ENCODE measurements at places on chromosomes 16 and 17.

DNA sequence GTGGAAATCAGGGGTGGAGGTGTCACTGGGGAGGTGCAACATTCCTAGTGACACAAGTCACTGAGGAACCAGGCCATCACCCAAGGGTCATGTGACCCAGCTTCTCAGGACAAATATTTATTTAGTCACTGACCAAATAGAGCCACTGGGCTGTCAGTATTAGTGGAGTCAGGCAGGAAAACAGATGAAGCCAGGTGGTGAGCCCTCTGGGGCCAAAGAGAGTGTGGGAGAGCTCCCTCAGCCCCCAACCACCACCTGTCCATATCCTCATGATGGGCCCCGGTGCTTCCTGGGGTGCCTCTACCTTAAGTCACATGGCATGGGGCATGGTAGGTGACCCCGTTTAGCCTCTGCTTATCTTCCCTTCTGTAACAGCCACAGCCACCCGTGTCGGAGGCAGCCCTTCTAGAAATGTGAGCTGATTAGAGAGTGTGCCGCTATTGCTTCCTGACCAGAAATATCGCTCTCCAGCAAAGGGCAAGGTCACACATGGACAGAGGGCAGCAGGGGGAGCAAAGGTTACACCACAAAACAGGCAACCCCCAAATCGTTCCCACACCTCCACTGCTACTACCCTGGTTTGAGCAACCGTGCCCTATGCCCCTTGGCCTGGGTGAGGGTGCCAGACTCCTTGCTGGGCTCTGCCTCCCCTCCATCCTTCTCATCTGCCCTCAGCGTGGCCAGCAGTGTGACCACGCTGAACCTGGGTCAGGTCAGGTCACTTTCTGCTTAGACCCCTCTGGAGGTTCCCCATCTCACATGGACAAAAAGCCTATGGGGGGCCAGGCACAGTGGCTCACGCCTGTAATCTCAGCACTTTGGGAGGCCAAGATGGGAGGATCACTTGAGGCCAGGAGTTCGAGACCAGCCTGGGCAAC, 8.6 kb upstream of the AKTIP start:
- DNase-seq, result no peak

- no peak for DNase-seq
Measured at GRCh38 chr17:76157759-76158158, 16.7 kb upstream of the FOXJ1 start.

DNA sequence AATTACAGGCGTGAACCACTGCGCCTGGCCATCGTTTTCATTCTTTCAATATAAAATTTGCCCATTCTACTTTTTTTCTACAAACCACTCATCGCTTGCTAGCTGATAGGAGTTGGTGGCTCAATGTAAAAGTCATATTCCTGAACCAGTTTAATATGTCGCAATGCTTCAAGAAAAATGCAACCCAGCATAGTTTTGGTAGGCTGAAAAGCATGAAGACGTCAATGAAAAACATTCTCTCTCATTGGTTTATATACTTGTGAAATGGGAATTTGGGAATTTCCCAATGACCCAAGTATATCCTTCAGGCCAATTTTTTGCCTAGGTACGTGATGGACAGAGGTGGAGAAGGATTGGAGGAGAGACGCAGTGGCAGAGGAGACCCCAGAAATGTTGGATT, 26.9 kb downstream of the USP43 start:
- DNase-seq, result peak; percentile 26

DNA sequence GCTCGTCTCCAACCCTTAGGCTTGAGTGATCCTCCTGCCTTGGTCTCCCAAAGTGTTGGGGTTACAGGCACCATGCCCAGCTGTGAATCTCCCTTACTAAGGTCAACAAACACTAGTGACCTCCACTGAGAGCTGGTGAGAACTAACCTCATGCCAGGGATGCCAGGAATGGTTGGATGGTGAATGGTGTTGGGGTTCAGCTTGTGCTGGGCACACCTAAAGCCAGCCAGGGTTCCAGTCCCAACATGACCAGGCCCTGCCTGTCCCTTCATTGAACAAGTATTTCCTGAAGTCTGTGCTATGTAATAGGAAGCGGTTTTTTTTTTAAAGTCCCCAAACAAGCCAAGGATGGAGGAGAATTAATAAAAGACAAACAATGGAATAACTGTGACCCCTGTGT, 56.0 kb upstream of the TOB1 start:
- DNase-seq, result peak; percentile 74

DNA sequence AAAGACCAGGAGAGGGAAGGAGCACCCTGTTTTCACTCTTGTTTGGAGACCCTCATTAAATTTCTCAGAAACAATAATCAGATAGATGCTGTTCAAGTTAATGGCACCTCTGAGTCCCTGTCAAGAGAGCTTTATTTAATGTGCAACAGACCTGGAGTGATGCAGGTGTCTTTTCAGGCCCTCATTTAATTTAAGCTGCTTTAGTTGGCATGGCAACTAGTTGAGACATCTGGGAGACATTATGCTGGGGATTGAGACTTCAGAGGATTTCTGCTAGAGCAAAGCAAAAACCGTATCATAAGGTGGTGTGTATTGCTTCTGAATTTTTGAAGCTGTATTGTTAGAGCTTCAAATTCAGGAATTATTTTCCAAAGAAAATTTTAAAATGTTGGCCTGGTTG, 108.5 kb downstream of the NLK start:
- DNase-seq, result no peak

GRCh38 chr17:74998783-74999182, 11.4 kb downstream of the CDR2L start:
- no peak for DNase-seq

GRCh38 chr17:57679356-57679755, 65.7 kb downstream of the CCDC182 start:
- no peak for DNase-seq

GRCh38 chr17:3256575-3256974, 41.6 kb downstream of the OR3A1 start:
- DNase-seq, result no peak

- no peak for DNase-seq
Measured at GRCh38 chr17:55806745-55807495, 56.1 kb downstream of the PCTP start.

GRCh38 chr17:13864521-13864920, 204.8 kb upstream of the COX10 start:
- DNase-seq, result peak; percentile 64

DNA sequence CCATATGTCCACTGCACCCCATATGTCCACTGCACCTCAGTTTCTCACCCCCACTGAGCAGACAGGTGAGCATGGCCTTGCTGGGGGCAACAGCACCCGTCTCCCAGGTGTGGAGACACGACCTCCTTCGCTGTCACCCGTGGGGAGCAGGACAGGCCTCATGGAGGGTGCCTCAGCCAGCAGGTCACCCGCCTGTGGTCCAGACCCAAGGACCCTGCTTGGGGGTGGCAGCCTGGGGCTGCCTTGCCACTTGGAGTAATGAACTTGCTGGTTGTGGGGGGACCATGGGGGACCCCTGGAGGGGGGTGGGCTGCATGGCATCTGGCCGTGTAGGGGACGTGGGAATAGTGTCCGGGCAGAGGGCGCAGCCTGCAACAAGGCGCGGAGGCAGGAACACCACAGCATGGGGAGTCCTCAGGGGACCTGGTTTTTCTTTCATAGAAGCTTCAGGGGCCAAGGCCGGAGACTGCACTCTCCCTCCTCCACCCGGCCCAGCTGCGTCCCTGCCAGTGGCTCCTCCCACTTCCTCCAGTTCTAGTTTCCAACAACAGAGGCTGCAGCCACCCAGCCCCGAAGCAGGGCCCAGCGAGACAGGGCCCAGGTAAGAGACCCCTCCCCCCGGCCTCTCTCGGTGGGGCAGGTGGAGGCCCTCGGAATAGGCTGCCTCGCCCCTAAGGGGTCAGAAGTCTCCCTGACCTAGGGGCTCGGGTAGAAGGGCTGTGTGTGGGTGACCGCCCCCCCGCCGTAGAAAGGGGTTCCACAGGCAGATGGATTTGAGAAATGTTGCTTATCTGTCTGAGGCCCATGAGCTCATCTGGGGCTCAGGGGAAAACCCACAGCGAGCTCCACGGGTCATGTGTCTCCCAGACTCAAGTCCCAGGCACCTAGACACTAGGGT, at the start of gene NHLRC4:
TSS of gene NHLRC4 (plus strand) at position 531 of the 898 bp plus-strand sequence. CDS start 1,043 bp downstream, outside the sequence.
- peak; percentile 58 for DNase-seq

- DNase-seq, result no peak
Measured at GRCh38 chr16:88886420-88886844, 20.0 kb upstream of the PABPN1L start.

Measured in EL (cell line).